ENCODE measurements at places on chromosomes 16 and 17.

GRCh38 chr17:16353317-16354174 is at the start of gene CENPV:
Gene CENPV (minus strand): TSS chr17:16353469. CDS start chr17:16353436, 33 bp downstream.
- DNase-seq: peak; percentile 40

GRCh38 chr17:62870552-62870971 is 62.4 kb upstream of the MARCHF10 start:
- DNase-seq: no peak

GRCh38 chr16:30738984-30739951 is 9.0 kb upstream of the PHKG2 start:
- no peak for DNase-seq

GRCh38 chr16:50244504-50245416 is 21.6 kb upstream of the ADCY7 start:
- DNase-seq: no peak

GRCh38 chr16:88321635-88322499 is 60.9 kb upstream of the ZNF469 start:
- no peak for DNase-seq

DNA sequence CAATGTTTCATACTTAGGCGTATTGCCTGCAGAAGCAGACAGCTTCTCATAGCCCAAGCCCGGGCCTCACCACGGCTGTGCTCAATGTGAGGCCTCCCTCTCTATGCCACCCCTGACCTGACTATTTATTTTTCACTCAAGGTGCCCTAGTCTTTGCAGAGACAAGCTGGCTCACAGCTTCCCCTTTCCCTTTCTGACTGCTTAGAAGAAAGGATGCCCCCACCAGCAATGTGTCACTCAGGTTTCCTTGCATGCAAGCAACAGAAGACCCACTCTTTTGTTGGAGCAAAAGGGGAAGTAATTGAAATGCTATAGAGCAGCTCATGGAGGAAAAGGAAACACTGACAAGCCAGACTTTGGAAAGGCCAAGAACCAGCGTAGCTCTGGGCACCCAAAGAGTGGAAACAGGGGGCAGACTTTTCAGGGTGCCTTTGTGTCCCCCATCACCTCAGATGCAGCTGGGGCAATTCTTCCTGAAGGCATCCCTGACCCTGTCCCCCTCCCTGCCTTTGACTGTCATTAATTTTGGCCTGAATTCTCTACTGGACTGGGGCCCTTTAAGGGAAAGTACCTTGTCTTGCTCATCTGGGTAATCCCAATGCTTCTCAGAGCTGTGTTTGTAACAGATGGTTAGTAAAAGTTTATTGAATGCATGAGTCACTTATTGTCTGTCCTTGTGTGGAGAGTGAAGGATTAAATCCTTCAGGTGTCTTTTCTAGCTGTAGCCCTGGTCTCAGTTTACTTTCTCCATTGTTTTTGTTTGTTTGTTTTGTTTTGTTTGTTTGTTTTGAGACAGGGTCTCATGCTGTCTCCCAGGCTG is 17.8 kb downstream of the RGS9 start:
- no peak for DNase-seq

DNA sequence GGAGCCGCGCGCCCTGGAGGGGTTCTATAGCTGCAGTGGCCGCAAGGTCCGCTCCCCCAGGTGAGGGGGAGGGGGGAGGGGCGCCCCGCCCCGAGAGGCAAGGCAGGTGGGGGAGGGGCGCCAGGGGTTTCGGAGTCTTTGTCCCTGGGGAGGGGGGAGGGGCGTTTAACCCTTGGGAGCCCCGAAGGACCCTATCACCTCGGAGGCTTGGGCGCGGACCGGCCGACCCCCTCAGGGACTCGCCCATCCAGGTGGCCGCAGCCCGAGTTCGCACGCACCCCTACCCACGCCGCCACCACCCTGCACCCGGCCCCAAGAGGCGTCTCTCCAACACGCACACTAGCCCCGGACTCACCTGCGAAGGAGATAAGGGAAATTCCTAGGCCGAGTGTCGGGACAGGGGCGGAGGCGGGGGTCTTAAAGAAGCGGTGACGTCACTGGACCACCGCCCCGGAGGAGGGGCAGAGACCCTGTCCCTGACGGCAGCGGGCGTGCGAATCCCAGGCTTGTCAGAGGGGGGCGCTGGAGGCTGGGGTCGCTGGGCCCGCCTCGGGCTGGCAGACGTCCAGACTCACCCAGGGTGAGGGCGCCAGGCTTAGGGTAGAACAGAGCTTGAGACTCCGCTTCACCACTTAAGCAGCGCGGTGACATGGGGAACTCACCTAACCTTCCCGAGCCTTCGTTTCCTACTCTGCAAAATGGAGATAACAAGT is at the start of gene CLDN6:
Gene CLDN6 (minus strand): TSS at position 390 of the 713 bp plus-strand sequence. CDS start 2,162 bp downstream, outside the sequence.
- no peak for DNase-seq

GRCh38 chr17:27621942-27622559 is 8.9 kb upstream of the LGALS9 start:
- DNase-seq: no peak

DNA sequence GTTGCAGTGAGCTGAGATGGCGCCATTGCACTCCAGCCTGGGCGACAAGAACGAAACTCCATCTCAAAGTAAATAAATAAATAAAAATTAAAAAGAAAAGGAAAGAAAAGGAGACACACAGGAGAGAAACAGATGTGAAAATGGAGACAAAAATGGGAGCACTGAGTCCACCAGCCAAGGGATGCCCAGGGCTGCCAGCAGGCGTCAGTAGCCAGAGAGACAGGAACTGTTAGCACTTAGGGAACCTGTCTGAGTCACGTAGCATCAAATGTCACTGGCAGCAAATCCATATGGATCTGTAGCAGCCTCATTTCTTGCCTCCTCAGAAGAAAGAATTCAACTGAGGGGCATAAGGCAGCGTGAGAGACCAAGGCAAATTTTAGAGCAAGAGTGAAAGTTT is 79.7 kb downstream of the CYLD start:
- no peak for DNase-seq

GRCh38 chr16:17265154-17265553 is 205.6 kb downstream of the XYLT1 start:
- no peak for DNase-seq

- no peak for DNase-seq
These were observed 5.4 kb upstream of the RHOT1 start for GRCh38 chr17:32136856-32137255.

- DNase-seq: no peak
These were observed 495 bp downstream of the PARN start for GRCh38 chr16:14629612-14629918.

DNA sequence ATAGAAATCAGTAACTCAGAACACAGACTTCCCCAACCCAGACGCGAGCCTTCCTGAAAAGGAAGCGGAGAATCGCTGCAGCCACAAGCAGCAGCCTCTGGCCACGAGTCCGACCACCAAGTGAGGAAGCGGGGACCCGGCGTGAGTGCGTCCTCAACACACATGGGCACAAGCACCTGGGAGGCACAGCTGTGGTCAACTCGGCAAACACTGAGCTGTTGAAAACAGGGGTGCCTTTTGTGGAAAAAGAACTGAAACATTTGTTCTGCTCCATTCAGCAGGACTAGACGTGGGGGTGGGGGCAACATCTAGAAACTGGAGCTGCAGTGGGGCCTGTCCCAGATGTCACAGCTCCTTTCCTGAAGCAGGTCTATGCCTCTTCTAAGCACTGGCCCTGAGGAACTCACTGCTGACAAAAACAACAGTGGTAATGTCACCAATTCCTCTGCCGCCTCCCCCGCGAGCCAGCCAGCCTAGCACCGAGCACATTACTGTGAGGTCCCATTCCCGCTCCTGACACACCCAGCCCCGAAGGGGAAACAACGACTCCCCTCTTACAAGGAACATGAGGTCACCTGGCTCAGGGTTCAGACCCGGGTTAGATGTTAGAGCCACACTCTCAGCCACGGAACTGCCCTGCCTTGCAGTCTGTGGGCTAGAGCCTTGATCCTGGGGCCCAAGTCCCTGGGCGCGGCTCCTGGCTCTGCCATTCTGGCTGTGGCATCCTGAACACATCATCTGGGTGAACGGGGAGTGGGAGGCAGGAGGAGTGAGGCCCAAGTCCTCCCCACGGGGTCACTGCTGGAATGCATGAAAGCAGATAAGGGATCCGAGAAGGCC is 29.0 kb downstream of the KDM8 start:
- no peak for DNase-seq

GRCh38 chr16:17827313-17827712 is 356.6 kb upstream of the XYLT1 start:
- DNase-seq: no peak

DNA sequence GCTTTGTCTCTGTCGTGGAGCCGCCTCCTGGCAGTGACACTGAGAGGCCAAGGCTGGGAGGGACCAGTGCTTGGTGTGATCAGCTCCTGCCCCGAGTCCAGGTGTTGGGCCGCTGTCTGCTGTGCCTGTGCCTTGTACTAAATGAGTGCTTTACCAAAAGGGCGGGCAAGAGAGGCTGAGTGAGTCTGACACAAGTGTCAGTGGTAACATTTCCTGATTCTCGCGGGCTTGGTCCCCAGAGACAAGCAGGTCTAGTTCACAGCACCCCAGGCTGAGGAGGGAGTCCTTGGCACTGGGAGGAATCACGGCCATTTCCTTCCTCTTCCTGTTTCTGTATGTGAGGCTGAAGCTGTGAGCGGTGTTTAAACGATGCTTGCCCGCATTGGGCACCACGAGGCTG is 30.2 kb downstream of the PLD6 start:
- no peak for DNase-seq

- no peak for DNase-seq
These were observed 53.5 kb upstream of the CIBAR2 start for GRCh38 chr16:85165781-85166180.

DNA sequence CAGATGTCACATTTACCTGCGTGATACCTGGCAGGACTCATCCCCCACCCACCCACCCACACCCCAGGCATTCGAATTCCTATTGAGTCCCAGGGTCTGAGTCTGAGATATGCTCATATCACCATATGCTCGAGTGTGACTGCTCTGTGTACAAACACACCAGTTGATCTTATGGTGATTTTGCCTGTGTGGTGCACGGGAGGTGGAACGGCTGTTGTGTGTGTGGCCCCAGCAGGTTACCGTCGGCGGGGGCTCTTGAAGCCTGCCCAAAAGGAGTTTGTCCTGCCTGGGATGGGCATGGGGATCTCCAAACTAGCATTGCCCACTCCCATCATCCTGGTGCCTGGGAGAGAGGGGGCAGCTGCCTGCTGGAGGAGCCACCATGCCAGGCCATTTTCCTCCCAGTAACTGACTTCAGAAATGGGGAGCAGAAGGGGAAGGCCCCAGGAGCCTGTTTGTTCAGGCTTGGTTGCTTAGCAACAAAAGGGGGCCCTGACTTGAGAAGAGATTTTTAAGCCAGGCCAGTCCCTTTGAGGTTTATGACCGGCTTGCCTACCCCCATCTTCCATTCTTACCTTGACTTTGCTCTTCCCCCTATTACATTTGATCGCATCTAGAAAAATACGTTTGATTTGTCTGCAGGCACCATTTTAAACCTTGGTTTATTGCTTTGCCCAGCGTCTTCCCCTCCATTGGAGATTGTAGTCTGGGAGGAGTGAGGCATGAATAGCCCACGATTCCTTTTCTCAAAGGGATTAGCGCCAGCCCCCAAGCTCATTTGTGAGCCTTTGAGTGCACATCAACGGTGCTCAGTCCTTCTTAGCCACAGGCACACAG is 217.7 kb downstream of the CCDC182 start:
- no peak for DNase-seq

GRCh38 chr17:60158751-60159478 is 9.1 kb downstream of the CA4 start:
- DNase-seq: no peak

GRCh38 chr16:12091569-12092543 is 115.3 kb downstream of the SNX29 start:
- no peak for DNase-seq

DNA sequence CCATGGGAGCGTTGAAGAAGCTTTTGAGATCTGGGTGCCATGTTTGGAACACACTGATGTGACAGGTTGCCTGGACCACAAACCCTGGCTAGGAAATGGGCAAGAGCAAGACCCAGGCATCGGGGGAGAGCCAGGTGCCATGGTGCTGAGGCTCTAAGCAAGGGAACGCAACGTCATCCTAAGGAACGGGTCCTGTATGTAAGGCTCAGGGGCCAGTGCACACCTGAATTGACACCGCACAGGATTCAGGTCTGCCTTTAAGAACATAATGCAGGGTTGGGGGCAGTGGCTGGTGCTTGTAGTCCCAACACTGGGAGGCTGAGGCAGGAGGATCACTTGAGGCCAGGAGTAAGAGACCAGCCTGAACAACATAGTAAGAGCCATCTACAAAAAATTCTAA is 10.8 kb downstream of the PSMD7 start:
- no peak for DNase-seq

DNA sequence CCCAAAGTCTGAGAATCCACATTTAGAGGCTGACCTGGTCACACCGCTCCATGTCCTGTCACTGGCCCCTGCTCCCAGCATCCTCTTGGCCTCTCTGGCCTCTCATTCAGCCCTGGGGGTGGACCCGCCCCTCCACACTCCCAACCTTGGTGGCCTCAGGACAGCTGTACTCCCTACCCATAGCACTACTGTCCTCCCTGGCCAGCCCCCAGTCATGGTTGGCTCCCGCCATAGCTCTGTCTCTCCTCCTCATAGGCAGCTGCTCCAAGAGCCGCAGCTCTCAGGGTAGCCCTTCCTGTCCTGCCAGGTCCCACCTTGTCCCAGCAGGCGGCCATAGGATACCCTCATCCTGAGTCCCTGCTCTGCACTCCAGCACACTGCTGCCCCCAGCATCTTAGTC is 38.0 kb upstream of the PHB1 start:
- no peak for DNase-seq

DNA sequence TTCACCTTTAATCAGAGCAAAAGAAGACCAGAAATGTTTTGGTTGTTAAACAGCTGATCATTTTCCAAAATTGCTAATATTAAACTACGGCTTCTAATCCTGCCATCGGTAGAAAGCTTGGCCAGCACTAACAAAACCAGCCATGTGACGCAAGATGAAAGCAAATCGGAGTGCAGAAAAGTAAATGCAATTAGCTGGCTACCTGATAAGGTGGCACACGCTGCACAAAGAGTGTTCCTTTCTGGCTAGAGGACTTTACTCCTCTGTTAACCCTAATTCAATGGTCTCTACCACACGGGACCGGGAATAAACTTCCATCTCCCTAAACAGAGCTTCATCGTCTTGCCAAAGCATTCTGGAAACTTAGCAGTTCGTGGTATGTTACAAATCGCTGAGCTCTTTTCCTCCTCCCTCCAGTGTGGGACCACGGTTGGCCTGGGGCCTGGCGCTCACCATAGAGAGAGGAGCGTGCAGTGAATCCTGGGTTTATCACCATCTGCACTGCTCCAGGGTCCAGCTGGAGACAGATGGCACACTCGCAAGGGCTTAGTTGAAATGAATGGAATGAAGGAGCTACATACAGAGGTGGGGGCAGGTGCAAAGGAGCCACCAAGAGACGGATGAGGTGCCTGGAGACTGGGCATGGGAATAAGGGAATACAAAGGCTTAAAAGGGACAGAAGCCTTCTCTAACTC is 10.1 kb upstream of the COG1 start:
- DNase-seq: no peak
